ENCODE measurements at places on chromosomes 16 and 17.

GRCh38 chr16:55643161-55643970 lies 12.4 kb upstream of the SLC6A2 start:
- no peak for DNase-seq

DNA sequence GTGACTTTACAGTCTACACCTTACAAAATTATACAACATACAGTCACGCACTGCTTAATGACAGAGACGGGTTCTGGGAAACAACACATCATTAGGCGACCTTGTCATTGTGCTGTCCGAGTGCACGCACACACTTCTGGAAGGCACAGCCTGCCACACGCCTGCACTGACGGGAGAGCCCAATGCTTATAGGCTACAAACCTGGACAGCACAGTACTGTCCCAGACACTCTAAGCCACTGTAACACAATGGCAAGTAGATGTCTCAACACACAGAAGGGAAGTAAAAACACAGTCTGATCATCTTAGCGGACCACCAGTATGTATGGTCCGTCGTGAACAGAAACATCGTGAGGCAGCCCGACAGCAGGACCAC lies 29.8 kb downstream of the KLHDC4 start:
- DNase-seq = no peak

DNA sequence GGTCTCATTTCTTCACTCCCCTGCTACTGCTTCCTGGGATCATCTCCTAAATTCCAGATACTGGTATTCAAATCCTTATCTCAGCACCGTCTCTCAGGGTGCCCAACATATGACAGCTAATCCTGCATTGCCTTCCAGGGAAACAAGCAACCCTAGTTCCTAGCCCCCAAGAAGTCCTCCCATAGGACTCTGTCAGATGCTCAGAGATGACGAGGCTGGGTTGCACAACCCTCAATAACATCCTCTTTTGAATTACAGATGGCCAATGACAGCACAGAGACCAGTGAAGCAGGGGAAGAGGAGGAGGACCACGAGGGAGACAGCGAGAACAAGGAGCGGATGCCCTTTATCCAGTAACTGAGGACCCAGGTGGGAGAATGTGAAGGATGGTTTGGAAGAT lies 45.0 kb upstream of the CLEC3A start:
- DNase-seq = no peak

DNA sequence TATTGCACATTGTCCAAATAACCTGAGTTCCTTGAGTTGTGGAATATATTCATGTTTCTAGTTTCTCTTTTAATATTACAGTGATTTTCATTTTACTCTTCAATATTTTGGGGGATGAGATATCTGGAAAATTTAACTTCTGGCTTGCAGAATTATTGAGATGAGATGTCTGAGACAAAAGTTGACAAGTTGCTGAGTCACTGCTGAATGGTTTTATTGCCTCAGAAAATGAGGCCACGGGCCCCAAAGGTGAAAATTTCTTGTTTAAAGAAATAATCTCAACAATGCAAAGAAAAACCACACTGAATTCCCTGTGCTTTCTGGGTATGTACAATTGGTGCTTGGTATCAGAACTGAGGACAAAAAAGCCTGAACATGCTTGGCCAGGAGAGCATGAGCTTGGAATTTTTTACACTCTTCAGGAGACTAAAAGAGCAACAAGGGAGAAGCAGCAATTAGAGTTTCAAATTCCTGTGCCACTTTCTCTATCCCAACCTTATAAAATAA lies 129.2 kb upstream of the TOM1L1 start:
- DNase-seq = no peak

DNA sequence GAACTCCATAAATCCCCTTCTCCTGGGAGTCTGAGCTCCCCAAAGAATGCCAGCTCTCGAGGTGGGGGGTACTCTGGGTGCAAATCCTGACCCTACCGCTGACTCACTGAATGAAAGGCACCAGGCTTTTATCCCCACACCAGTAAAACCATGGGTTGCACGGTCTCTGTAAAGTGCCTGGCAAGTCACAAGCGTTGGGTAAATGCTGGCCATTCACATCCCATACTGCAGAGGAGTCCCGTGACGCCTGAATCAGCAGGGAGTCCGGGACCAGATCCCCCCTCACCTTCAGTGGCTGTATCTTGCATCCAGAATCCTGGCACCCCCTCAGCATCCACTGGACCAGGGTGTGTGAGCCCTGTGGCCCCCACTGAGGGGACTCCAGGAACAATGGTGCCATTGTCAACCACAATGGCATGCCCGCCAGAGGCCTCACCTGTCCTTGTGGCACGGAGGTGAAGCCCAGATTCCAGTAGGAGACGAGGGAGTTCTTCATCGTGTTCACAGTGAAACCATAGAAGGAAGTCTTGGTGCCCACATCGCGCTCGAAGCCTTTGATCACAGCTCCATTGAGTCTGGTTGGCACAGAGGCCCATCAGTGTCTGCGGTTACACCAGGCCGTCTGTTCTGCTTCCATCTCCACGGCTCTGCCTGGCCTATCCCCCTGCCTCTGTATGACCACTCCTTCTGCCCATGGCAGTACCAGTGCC lies 13.3 kb downstream of the ST6GALNAC2 start:
- DNase-seq = no peak

- DNase-seq = no peak
Observed at GRCh38 chr16:10989559-10989958, 45.2 kb downstream of the CLEC16A start.

GRCh38 chr17:59026176-59026939 lies 80.3 kb downstream of the TRIM37 start:
- DNase-seq = no peak

- no peak for DNase-seq
Observed at GRCh38 chr17:2682176-2682938, 29.2 kb downstream of the CLUH start.

DNA sequence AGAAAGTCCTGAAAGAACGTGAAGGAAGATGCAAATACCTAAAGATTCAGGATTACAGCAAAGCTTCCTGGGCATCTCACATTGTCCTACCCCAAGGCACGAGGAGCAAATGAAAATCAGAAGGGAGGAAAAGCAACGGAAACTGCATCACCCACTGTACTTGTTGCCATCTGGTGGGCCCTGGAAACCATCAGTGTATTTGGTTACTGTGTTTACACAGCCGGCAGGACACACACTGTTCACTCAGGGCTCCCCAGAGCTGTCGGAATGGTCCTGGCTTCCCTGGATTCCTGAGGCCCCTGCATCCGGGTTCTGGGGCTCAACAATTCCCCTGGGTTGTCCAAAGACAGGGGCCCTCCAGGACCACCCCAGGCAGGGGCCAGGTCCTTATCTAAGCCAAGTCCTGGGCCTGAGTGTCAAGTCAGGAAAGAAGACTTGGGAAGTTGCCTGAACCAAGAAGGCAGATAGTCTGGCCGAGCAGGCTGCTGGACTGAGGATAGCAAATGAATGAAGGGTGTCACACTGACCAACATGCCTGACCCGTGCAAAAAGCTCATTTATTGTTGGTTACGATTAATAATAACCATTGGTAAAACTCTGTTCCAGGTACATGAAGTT lies 52.8 kb downstream of the SOX9 start:
- no peak for DNase-seq

DNA sequence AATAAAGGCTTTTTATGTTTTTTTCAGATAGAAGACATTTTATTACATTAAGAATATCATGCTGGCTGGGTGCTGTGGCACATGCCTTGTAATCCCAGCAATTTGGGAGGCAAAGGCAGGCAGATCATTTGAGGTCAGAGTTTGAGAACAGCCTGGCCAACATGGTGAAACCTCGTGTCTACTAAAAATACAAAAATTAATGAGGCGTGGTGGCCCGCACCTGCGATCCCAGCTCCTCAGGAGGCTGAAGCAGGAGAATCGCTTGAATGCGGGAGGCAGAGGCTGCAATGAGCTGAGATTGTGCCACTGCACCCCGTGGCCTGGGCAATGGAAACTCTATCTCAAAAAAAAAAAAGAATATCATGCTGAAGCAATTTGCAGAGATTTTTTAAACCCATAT lies 29.1 kb upstream of the HAPSTR1 start:
- no peak for DNase-seq

GRCh38 chr17:57388131-57388725 lies 131.9 kb downstream of the MSI2 start:
- no peak for DNase-seq

- no peak for DNase-seq
Observed at GRCh38 chr16:69087161-69087581, 18.3 kb upstream of the HAS3 start.

GRCh38 chr17:66441101-66441661 lies 138.8 kb downstream of the PRKCA start:
- DNase-seq = no peak

GRCh38 chr17:44220213-44221083 lies 973 bp upstream of the UBTF start:
- peak; percentile 83 for DNase-seq

GRCh38 chr17:58760248-58760647 lies 4.6 kb downstream of the PPM1E start:
- DNase-seq = no peak

DNA sequence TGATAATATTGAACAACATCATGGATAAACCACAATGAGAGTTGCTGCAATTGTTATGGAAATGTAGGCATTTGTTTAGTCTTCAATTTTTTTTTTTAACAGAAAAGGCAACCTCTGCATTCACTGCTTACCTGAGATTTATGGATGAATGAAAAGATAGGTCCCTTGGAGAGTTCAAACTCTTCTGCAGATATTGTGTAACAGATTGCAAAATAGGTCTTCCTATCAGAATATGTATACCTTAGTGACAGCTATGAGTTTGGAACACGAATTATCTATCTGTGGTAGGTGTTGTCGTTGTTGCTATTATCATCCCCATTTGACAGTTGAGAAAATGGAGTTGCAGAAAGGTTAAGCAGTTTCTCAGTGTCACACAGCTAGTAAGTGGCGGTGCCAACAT lies 1.2 kb upstream of the KCNJ16 start:
- no peak for DNase-seq
